ENCODE measurements at places on chromosomes 4 and X.

- no peak for DNase-seq
Observed at GRCh38 chrX:124215786-124216185, 116.7 kb upstream of the TEX13D start.

GRCh38 chrX:38654302-38654701 is 93.0 kb downstream of the TSPAN7 start:
- DNase-seq: no peak

GRCh38 chrX:155745792-155746191 is 133.0 kb upstream of the TMLHE start:
- DNase-seq: peak; percentile 82

DNA sequence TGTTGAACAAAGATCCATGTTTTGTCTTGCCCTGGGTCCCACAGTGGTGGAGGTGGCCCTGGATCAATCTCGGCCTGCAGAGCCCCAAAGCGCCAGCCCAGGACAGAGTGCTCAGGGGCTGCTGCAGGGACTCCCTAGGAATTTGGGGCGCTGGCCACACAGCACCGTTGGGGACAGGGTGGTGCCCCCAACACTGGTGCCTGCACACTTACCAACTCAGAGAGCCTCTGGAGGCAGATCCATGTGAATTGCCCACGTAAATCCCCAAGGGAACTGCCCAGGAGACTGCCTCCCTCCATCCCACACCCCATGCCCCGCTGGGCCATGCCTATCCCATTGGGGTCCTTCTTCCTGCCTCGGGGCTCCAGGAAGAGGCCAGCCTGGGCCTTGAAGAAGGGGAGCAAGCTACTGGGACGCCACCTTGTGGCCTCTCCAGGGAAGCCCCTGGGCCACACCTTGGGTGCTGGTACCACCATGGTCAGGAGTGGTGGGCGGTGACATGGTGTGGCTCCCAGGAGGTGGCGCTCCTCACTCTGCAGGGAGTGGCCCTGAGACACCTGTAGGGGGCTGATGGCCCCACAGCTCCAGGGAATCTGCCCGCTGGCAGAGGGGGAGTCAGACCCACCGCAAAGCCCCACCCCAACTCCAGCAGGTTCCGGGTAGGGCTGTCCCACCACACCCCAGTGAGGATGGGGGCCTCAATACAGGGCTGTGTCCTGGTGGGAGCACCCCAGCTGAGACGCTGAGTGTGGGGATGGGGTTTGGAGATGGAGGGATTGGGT is 22.8 kb downstream of the CFAP99 start:
- peak; percentile 11 for DNase-seq

- no peak for DNase-seq
Observed at GRCh38 chr4:93317561-93317960, 511.0 kb upstream of the ATOH1 start.
